ENCODE measurements at places on chromosomes 3 and 15.

DNA sequence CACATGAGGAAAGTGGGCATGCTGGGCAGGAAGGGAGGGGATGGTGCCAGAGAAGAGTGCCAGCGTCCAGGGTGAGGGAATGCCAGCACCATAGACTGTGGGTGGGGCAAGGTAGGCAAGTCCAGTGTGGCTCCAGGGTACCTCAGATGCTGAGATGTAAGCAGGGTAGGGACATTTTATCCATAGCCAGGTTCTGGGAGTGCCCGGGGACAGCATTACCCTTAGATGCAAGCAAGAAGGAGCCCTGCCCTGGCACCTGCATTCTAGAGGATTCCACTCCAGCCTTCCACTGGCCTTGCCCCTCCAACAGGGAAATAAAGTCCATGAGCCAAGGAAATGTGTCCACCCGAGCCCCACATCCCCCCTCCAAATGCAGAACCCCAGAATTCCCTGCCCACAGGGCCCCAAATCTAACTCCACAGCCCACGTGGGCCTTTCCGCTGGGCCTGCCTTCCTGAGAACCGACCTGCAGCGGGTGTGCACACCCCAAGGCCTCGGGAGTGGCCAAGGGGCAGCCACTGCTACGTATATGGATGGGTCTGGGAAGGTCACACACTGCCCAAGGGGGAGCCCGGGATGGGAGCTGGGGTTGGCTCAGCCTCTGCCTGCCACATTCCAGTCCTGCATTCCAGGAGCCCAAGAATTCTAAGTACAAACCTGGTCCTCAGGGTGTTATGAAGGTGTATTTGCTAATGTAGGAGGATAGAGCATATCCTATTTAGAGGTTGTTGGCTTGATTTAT, 20.3 kb upstream of the CYP11A1 start:
- DNase-seq: no peak

- no peak for DNase-seq
Observed at GRCh38 chr15:97941572-97941971, 18.9 kb upstream of the ARRDC4 start.

DNA sequence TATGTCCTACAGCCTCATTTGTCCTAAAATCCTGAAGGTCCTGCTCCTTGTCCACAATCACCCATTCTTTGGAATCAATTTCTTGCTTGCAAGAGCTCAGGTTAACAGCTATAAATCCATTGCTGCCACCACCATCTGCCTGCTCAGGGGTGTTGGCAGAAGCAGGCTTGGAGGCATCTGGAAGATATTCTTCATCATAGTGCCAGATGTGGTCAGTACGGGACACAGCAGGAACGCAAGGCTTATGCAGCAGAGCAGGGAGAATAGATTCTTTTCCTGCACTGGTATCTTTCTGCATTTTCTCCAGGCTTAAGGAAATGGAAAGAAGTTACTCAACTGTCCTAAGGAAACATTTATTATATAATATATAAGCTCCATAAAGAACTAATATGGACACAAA, 38.5 kb upstream of the CDAN1 start:
- no peak for DNase-seq

GRCh38 chr3:171189394-171190080, 163.0 kb upstream of the SLC2A2 start:
- DNase-seq: no peak

DNA sequence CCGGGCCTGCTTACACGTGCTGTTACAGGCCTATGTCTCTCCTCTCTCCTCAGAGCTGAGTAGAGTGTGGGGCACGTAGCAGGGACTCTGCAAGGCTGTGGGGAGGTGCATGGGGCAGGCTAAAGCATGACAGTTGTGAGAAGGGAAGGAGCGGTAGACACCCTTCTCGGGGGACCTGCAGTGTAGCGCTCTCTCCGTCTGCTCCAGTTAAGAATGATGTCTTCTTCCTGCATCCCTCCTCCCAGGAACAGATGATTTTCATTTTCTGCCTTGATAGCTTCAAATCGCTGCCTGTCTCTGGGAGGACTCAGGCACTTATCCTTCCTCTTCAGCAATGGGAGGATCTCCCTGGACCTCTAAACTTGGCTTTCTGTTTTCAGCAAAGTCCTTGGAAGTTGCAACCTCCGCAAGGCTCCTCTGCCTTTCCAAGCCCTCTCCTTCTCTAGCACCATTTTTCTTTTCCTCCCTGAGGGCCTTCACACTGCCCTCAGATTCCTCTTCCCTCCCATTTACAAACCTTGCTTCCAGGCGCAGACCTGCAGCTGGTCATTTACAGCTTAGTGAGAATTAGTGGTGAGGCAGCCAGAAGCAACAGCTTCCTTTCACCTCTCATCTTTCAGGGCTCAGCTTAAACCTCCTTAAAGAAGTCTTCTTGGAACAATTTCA, 23.4 kb upstream of the TLE3 start:
- no peak for DNase-seq

DNA sequence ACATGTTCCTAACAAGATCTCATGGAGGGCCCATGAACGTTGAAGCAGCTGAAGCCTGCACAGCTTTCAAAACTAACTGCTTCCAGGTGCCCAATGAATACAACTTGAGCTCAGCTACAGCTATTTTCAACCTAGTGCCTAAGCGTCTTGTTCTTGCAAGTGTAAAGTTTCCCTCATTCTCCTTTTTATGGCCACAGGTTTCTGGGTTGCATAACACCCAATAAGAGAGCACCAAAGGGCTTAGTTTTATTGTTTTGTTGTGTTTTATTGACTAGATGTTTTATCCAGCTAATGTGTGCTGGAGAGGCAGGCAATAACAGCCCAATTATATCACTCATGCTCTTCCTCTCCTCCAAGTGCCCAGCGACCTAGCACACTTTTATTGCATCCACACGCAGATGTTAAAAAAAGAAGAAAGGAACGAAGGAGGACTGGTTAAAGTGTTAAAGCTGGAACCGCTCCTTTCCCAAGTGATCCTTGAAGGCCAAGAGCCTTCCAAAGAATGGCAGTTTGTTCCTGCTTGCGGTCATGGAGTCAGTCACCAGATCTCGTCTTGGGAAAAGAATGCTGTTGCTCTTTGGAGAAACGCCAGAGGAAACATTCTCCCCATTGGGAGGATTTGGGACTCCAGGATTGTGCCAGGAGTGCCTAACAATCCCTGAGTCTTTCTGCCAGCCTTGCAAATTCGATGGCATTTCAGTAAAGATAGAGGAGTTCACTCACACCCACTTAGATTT, 156.9 kb downstream of the MEX3B start:
- no peak for DNase-seq

DNA sequence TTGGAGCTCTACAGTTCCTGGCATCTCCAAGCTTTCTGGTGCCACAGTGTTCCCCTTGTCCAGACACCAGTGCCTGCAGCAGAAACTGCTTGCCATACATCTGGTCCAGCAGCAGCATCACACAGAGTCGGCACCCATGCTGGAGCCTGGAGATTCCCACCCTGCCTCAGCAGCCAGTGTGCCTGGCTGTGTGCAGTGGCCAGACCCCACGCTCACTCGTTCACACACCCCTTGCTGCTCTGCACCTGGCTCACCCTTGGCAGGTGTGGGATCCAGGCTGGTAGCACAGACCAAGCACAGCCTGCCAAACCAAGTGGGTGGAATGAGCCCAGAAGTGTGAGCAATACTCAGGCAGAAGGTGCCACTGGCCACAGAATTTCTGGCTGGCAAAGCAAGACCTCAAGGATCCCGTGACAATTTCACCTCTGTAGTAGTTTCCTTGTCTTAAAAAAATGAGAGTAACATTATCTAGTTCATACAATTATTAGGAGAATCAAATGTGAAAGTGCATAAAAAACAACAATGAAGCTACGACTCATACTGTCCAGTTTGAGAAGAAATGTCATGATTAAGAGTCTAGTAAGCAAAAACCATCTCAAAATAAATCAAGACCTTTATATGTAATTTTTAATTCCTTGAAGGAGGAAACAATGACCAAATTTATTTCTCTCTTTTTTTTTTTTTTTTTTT, 22.9 kb upstream of the ZBED2 start:
- DNase-seq: no peak

Measured in activated CD8-positive, alpha-beta memory T cell treated with anti-CD3 and anti-CD28 coated beads for 4 hours (primary cell).